ENCODE measurements at places on chromosomes 11 and 22.

GRCh38 chr11:114058026-114058706, 1.3 kb upstream of the ZBTB16 start:
- no peak for DNase-seq

- peak; percentile 90 for DNase-seq
Observed at GRCh38 chr11:17389211-17389956, 925 bp upstream of the KCNJ11 start.

GRCh38 chr11:34145847-34146381, 40.5 kb downstream of the NAT10 start:
- DNase-seq = no peak

- DNase-seq = no peak
Observed at GRCh38 chr22:41334951-41335635, 33.8 kb downstream of the ZC3H7B start.

DNA sequence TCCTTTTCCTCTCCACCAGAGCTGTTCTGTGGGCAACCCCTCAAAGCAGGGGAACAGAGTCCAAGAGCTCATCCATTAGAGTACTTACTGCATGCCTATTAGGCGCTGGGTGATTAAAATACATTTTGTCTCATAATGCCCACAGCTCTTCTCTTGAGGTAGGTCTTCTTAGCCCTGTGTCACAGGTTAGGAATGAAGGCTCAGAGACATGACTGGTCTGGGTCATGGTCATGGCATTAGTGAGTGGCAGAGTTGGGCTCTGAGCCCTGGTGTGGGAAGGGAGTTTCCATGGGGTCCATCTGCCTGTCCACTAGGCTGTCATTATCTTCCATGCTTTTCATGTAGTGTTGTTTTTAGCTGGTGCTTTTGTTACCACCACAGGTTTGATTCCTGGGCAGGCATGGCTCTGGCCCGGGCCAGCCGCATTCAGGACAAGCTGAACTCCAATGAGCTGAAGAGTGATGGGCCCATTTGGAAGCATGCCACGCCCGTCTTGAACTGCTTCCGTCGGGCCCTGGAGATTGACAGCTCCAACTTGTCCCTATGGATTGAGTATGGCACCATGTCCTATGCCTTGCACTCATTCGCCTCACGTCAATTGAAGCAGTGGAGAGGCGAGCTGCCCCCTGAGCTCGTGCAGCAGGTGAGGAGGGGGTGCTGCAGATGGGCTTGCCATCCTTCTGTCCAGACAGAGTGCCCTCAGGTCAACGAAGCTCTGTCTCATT, 76.1 kb downstream of the CABIN1 start:
- no peak for DNase-seq

- no peak for DNase-seq
Observed at GRCh38 chr11:36400766-36401455, 104.8 kb downstream of the PRR5L start.

- DNase-seq = no peak
Observed at GRCh38 chr11:78290293-78291176, 101.8 kb downstream of the USP35 start.

DNA sequence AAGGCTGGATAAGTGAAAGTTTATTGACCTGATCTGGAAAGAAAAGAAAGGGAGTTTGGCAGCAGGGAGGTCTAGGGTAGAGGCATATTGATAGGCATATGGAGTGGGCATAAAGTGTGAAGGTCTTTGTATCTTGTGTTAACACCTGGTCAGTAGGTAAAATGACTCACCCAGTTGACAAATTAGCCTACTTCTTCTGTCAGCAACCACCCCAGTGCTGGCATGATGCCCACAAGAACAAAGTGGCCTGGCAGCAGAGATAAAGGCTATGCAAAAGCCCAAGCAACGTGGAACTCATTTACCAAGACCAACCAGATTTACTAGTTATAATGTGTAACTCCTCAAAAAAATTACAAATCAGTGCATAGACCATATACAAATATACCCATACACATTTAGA, 4.9 kb downstream of the OR10A3 start:
- no peak for DNase-seq

DNA sequence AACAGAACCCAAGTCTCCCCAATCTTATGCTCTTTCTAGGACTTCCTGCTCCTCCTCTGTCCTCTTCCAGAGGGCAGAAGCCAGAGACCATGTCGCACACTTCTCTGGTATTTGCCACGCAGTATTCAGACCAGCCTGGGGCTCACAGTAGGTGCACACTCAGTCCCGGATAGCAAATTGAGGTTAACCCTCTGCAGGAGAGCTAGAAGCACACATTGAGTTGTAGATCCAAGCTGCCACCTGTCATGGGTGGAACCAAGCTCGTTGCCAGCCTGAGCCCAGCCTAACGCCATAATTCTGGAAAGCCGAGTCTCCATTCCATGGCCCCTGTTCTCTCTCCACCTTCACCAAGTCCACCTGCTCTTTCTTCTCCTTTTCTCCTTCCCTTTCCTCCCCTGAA, 562.1 kb downstream of the BUD13 start:
- no peak for DNase-seq

- DNase-seq = no peak
Observed at GRCh38 chr11:57649826-57650738, at the start of gene YPEL4. Gene YPEL4 (minus strand): TSS chr11:57649912. CDS start chr11:57647107, 2,805 bp downstream.

- DNase-seq = no peak
Observed at GRCh38 chr11:45156741-45157140, 10.3 kb downstream of the PRDM11 start.

- no peak for DNase-seq
Observed at GRCh38 chr11:65931773-65932557, 12.7 kb downstream of the DRAP1 start.

GRCh38 chr11:35618497-35619115, 346 bp downstream of the FJX1 start:
- peak; percentile 40 for DNase-seq

DNA sequence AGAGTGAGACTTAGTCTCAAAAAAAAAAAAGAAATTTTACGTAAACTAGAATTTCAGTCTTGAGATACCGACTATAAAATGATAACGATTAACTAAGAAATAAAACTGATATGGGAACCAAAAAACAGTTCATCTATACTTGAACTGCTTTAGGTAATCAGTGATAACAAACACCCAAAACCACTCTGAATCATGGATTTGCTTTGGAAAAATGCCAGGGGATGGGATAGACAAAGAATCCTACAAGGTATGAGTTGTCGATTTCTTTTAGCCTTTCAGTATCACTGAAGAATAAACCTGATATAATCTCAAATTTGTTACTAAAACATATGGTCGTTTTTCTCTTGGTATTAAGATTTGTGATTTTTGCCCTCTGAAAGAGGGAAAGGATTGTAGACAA, 13.7 kb downstream of the CSTF3 start:
- DNase-seq = no peak

GRCh38 chr11:123942413-123942812, 1.2 kb downstream of the OR6T1 start:
- DNase-seq = no peak

DNA sequence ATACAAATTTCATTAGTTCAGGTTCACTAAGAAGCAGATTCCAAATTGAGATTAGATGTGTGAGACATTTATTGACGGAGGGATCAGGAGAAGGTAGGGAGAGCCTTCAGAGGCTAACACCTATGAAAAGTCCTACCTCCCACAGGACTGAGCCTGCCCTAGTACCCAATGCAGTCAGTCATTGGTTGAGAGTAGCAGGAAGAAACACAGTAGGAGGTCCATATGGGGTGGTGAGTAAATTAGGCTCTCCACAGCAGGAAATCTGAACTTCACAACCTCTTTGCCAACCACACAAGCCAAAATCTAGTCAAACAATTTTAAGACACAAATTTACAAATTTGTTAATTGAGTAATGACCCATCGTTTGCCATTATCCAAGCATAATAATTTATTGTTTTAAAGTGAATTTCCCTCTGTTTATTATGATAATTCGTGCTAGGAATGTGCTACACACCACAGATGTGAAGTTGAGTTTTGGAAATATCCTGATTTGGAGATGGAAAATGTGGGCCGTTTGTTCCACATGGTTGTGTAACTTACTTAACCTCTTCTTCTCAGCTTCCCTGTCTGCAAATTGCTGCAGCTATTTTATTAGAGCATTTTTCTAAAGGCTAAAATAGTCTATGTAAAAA, 542.1 kb downstream of the ETS1 start:
- no peak for DNase-seq

DNA sequence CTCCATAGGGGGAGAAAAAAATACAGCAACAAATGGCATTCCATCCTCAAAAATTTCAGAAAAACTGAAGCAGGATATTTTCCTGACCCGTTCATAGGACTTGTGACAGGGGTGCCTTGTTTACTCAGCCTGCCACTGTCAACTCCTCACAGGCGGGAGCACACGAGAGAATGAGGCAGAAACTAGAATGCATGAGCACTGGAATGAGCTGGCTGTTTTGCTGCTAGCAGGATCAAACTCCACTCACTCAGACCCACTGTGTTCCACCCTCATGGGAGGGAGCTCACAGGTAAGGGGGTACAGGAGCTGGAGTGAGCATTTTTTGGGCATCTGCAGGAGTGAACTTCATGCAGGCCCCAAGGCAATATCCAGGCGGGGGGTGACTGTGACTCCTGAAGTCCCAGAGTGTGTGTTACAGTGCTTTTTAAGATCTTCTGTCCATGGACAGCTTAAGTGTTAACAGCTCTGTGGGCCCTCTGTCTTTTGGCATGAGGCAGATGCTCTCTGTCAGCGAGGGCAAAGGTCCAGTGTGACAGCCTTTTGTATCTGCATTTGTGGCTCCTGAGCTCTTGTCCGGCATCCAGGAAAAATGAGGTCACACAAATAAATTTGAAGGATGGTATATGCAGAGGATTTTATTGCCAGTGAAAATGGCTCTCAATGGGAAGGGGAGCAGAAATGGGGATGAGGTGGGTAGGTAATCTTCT, 905.7 kb upstream of the TENM4 start:
- DNase-seq = no peak

GRCh38 chr11:63289658-63290057, 46.3 kb upstream of the SLC22A25 start:
- no peak for DNase-seq

GRCh38 chr22:19385221-19385906, 46.2 kb downstream of the HIRA start:
- no peak for DNase-seq

- no peak for DNase-seq
Observed at GRCh38 chr11:2769409-2770095, 69.8 kb upstream of the KCNQ1OT1 start.

- DNase-seq = no peak
Observed at GRCh38 chr11:101363706-101364275, 220.0 kb downstream of the TRPC6 start.

DNA sequence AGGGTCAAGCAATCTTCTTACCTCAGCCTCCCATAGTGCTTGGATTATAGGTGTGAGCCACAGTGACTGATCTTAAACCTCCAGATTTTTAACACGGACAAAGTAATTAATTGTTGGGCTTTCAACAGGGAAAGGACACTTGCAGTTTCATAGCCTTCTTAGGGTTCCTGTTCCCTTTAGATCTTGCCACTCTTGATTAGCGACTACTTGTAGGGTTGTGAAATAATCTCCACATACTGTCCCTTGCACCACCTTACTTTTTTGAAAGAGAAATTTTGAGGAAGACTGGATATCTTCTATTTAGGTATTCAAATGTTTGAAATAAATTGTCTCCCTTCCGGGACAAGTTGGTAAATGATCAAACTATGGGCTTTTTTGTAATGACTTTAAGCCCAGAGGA, 7.6 kb downstream of the MS4A4E start:
- DNase-seq = no peak

- DNase-seq = peak; percentile 40
Observed at GRCh38 chr11:126929179-126930061, 71.2 kb downstream of the KIRREL3 start.

GRCh38 chr22:31825513-31825912, 71.7 kb downstream of the DEPDC5 start:
- no peak for DNase-seq

DNA sequence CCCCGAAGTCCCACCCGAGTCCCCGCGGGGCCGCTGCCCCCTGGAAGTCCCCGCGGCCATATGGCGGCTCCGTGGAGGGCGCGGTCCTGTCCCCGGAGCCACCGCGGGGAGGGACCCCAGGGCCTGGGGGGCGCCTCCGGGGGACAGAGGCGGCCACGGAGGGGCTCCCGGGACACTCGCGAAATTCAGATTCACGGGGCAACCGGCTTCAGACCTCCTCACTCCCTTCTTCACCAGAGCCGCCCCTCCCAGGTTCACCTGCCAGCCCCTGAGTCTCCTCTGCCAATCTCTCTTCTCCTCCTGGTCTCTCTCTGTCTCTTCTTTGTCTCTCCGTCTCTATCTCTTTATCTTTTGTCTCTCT, 28.2 kb upstream of the TOLLIP start:
- no peak for DNase-seq

- no peak for DNase-seq
Observed at GRCh38 chr11:1406571-1407485, 17.1 kb downstream of the BRSK2 start.

- DNase-seq = no peak
Observed at GRCh38 chr11:112532506-112532905, 271.8 kb upstream of the PLET1 start.

GRCh38 chr22:49719046-49719445, 108.6 kb downstream of the BRD1 start:
- no peak for DNase-seq

- DNase-seq = no peak
Observed at GRCh38 chr22:40212121-40212520, 34.4 kb downstream of the TNRC6B start.

DNA sequence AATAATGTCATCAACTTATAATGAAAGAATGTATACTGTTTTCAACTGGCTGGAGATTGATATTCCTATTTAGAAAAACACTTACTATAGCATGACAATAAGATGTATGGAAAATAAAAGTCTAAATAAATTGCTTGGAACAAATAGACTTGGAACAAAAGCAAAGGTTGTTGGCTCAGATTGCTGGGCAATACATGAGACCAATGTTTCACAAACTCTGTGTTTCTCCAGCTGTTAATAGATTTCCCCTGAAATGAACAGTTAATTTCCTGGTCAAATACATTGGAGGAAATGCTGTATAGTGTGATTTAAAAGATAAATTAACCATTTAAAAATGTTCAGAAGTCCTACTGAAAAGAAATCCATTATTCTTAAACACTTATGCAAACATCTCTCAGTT, 40.1 kb upstream of the CTSC start:
- no peak for DNase-seq

DNA sequence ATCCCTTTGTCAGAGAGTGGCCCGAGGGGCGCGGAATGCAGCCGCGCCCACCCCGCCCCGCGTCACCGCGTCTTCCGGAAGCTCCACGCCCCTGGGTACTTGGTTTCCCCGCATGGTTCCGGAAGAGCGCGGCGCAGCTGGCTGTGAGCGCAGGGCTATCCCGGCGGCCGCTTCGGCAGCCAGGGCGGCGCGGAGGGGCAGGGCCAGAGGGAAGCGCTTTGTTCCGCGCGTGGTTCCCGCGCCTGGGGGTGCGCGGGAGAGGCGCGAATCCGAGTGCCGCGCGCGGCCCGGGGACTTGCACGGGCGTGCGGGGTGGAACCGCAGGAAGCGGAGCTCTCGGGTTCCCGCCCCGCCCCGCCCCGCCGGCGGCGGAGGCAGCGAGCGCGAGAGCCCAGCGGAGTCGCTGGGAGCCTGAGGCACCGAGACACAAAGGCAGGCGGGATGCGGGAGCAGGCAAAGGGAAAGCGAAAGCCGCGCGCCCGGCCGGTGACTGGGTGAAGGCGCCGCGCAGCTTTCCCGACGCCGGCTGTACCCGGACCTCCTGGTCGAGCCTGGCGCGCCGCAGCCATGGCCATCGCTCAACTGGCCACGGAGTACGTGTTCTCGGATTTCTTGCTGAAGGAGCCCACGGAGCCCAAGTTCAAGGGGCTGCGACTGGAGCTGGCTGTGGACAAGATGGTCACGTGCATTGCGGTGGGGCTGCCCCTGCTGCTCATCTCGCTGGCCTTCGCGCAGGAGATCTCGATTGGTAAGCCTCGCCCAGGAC, at the start of gene PANX1:
Gene PANX1, plus strand, starts transcription at position 96 of the 766 bp plus-strand sequence. Its CDS starts 472 bp downstream, at position 568.
- peak; percentile 87 for DNase-seq

GRCh38 chr11:79439410-79439885, 1.4 kb downstream of the TENM4 start:
- DNase-seq = peak; percentile 26

All from NCI-H1417 (cell line).